ENCODE measurements at places on chromosomes 11 and 22.

DNA sequence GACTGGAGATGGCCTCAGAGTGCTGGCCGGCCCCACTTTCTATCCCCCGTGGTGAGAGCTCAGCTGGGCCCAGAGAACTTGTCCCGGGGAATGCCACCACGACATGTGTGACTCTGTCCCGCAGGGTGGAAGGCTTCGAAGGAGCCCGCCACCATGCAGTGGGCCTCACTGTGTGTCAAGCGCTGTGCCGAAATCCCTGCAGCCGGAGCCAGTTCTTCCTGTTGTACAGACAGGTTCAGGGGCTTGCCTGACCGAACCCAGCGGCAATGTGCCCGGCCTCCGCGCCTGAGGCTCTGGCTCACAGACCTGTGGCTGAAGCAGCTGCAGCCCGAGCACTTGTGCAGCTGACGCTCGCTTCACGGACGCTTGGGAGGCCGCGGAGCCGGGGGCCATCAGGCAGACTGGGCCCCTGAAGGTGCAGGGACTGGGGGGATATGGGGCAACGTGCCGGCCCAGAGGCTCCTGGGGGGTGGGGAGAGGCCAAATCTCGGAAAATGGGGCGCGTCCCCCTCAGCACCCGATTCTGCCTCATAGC lies 650 bp downstream of the PPM1F start:
- no peak for DNase-seq

GRCh38 chr11:84289381-84289906 lies 1003.3 kb upstream of the CCDC90B start:
- DNase-seq = peak; percentile 16

GRCh38 chr11:96221244-96222070 lies 121.5 kb downstream of the MAML2 start:
- no peak for DNase-seq

- no peak for DNase-seq
Measured at GRCh38 chr11:36371181-36371580, 75.1 kb downstream of the PRR5L start.

GRCh38 chr11:81970886-81971285 lies 762.8 kb downstream of the FAM181B start:
- no peak for DNase-seq
